ENCODE measurements at places on chromosomes 1 and 21.
A peak's percentile ranks its signal among the peaks of the same experiment; 100 is the strongest.

DNA sequence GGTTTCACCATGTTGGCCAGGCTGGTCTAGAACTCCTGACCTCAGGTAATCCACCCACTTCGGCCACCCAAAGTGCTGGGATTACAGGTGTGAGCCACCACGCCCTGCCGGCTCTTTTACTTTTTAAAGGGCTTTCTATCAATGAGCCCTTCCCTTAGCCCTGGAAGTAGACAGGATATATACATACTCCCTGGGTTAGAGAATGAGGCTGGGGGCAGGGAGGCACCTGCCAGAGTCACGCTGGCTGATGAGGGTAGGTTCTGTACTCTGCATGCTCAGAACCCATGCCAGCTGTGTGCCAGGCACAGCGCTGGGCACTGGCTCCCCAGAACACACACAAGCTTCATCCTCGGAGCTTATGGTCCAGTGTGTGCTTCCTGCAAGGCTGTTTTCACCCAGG is 113.6 kb upstream of the IPO9 start:
- no peak for DNase-seq
- no peaks in the 10 kb centered on the region for H3K27me3 ChIP-seq
- H3K27ac ChIP-seq: no peak overlapping the region
- H3K36me3 ChIP-seq: no peaks in the 10 kb centered on the region
- no peaks in the 10 kb centered on the region for H3K4me1 ChIP-seq

- no peak for DNase-seq
- no peaks in the 10 kb centered on the region for H3K36me3 ChIP-seq
- no peaks in the 10 kb centered on the region for H3K27me3 ChIP-seq
- H3K4me1 ChIP-seq: peaks cover 14% of the 10 kb centered on the region
- no peak overlapping the region for H3K4me3 ChIP-seq
These were observed 3.9 kb upstream of the IL24 start for GRCh38 chr1:206893380-206893779.

DNA sequence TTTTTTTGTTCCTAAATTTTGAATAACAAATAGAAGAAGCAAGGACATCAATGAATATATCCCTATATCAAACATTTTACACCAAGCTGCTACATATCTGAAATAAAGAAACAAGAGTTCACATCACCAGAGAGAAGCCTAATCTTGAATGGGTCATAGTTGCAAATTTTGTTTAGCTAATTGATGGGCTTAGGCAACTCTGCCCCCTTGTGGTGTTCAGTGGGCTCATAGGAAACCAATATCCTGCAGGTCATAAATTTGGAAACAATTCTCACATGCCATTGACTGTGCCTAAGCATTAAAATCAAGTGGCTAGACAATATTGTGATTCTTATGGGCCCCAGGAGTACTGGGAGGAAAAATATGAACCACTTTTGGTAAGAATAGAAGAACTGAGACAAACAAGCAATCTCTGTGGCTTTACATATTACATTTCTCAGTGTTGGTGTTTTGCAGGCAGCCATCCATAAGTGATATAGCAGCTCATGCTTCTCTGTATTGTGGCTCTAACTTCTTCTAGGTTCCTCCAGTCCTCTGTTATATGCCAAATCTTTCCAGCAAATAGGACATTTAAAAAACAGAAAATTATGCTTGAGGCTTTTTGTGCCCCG is 1262.8 kb upstream of the PRMT6 start:
- no peaks in the 10 kb centered on the region for H3K4me1 ChIP-seq
- DNase-seq: no peak
- H3K27ac ChIP-seq: no peak overlapping the region
- no peaks in the 10 kb centered on the region for H3K36me3 ChIP-seq

DNA sequence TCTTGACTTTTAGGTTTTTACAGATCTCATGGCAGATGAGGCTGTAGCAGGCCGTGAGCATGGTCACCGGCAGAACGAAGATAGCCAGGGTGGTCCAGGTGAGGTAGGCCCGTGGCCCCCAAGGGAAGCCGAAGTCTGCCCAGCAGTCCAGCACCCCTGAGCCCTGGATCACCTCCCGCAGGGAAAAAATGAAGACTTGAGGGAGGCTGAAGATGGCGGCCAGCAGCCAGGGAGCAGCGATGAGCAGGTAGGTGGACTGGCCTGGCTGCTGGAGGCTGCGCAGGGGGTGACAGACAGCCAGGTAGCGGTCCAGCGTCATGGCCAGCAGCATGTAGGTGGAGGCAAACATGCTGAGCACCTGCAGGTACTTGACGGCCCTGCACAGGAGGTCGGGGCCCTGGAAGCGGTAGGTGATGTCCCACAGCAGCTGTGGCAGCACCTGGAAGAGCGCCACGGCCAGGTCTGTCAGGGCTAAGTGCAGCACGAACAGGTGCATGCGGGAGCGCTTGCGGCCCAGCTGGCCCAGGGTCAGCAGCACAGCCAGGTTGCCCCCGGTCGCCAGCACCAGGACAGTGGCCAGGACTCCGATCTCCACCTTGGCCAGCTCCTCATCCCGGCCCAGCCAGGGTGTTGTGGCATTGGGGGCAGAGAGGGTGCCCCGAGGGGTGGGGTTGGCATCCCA is 856 bp downstream of the AVPR1B start:
- H3K27ac ChIP-seq: no peak overlapping the region
- no peaks in the 10 kb centered on the region for H3K4me1 ChIP-seq
- H3K27me3 ChIP-seq: peaks cover 11% of the 10 kb centered on the region
- no peak for DNase-seq

DNA sequence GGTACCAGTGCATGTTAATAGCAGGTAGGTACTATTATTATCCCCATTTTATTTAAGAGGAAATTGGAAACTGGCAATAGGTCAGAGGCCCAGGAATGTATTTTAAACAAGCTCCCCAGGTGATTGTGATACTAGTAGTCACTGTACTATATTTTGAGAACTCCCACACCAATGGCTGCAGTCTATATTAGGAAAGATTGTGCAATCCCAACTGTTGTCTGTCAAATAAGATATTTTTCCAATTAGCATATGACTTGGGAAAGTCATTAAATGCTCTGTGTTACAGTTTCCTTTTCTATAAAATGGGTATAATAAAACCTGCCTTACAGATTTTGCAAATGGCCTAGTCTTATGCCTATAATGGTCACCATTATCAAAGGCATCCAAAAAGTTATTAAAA is 94.2 kb upstream of the DMRTA2 start:
- no peak for DNase-seq
- H3K4me3 ChIP-seq: no peak overlapping the region
- H3K27me3 ChIP-seq: no peaks in the 10 kb centered on the region
- H3K36me3 ChIP-seq: no peaks in the 10 kb centered on the region

- no peaks in the 10 kb centered on the region for H3K36me3 ChIP-seq
- H3K27ac ChIP-seq: peak overlapping the region; percentile 99
- H3K4me3 ChIP-seq: peak overlapping the region; percentile 74
These were observed 2.2 kb downstream of the JUN start for GRCh38 chr1:58781541-58782177.

GRCh38 chr1:14538335-14538734 is 60.1 kb upstream of the KAZN start:
- H3K4me3 ChIP-seq: no peak overlapping the region
- no peak for DNase-seq
- H3K36me3 ChIP-seq: no peaks in the 10 kb centered on the region
- no peaks in the 10 kb centered on the region for H3K4me1 ChIP-seq
- no peak overlapping the region for H3K27ac ChIP-seq
- no peaks in the 10 kb centered on the region for H3K27me3 ChIP-seq

- no peaks in the 10 kb centered on the region for H3K27me3 ChIP-seq
- no peak overlapping the region for H3K27ac ChIP-seq
- H3K4me3 ChIP-seq: no peak overlapping the region
- H3K4me1 ChIP-seq: no peaks in the 10 kb centered on the region
- DNase-seq: no peak
- no peaks in the 10 kb centered on the region for H3K36me3 ChIP-seq
These were observed 3.2 kb downstream of the ANGPTL1 start for GRCh38 chr1:178867670-178868069.

DNA sequence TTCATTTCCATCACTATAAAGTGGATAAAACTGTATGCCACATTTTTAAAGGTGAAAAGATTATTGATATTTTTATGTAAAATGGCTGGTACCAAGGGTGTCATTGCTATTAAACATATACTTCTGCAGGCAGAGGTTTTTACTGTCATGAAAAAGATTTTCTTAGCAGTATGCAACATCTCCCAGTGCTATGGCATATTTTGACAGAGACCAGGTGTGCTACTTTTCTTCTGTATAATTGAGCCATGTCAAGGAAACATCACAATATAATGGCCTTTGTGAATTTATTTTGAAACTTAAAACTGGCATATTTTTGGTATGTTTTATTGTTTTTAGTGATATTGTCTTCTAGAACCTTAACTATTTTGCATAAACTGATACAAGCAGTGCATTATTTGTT is 216.6 kb upstream of the C1orf105 start:
- no peaks in the 10 kb centered on the region for H3K36me3 ChIP-seq
- no peak overlapping the region for H3K27ac ChIP-seq
- no peaks in the 10 kb centered on the region for H3K27me3 ChIP-seq
- no peak for DNase-seq
- H3K4me1 ChIP-seq: no peaks in the 10 kb centered on the region
- no peak overlapping the region for H3K4me3 ChIP-seq

GRCh38 chr1:192161976-192162375 is 3.7 kb downstream of the RGS18 start:
- H3K36me3 ChIP-seq: no peaks in the 10 kb centered on the region
- H3K4me3 ChIP-seq: no peak overlapping the region
- no peak for DNase-seq
- no peaks in the 10 kb centered on the region for H3K4me1 ChIP-seq
- no peak overlapping the region for H3K27ac ChIP-seq

GRCh38 chr1:37474697-37475379 is 458 bp downstream of the ZC3H12A start:
- no peak for DNase-seq
- peak overlapping the region; percentile 99 for H3K4me3 ChIP-seq
- H3K4me1 ChIP-seq: peaks cover 57% of the 10 kb centered on the region
- H3K27me3 ChIP-seq: no peaks in the 10 kb centered on the region

DNA sequence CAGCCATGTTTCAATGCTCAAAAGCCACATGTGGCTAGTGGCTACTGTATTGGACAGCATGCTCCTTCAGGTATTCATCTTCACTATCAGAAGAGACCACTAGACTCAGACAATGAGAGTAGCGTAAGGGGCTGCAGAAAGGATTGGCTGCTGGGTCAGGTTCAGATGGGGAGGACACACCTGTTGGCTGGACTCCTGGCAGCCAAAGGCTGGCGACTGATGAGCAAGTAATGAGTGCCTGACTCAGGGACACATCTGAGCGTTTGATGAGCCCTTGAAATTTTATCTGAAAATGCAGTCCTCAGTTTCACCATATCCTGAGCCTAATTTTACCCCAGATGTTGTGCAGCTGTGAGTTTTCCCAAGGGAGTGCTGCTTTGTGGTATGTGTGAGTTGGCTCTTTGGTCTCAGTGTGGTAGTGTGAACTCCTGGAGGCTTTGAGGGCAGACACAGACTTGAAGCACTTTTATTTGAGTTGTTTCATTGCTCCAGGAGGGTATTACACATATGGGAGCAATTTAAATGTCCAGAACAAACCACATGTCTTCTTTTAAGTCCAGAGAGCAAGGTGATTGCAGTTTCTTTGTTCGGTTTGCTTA is 9.6 kb downstream of the ST6GALNAC3 start:
- no peak overlapping the region for H3K27ac ChIP-seq
- no peak overlapping the region for H3K4me3 ChIP-seq
- H3K36me3 ChIP-seq: no peaks in the 10 kb centered on the region
- H3K27me3 ChIP-seq: no peaks in the 10 kb centered on the region
- DNase-seq: no peak
- H3K4me1 ChIP-seq: no peaks in the 10 kb centered on the region

GRCh38 chr1:103142461-103142860 is 34.1 kb upstream of the COL11A1 start:
- no peaks in the 10 kb centered on the region for H3K27me3 ChIP-seq
- H3K4me1 ChIP-seq: no peaks in the 10 kb centered on the region
- no peaks in the 10 kb centered on the region for H3K36me3 ChIP-seq
- no peak for DNase-seq
- H3K4me3 ChIP-seq: no peak overlapping the region
- no peak overlapping the region for H3K27ac ChIP-seq

GRCh38 chr1:206705726-206706297 is 21.1 kb downstream of the MAPKAPK2 start:
- H3K27ac ChIP-seq: no peak overlapping the region
- DNase-seq: no peak
- H3K4me3 ChIP-seq: no peak overlapping the region
- peaks cover 71% of the 10 kb centered on the region for H3K4me1 ChIP-seq
- no peaks in the 10 kb centered on the region for H3K27me3 ChIP-seq

All from CD8-positive, alpha-beta memory T cell (primary cell).